ENCODE measurements at places on chromosomes 11 and 22.

- no peak for DNase-seq
Observed at GRCh38 chr11:1163911-1164735, 6.4 kb downstream of the MUC5AC start.

DNA sequence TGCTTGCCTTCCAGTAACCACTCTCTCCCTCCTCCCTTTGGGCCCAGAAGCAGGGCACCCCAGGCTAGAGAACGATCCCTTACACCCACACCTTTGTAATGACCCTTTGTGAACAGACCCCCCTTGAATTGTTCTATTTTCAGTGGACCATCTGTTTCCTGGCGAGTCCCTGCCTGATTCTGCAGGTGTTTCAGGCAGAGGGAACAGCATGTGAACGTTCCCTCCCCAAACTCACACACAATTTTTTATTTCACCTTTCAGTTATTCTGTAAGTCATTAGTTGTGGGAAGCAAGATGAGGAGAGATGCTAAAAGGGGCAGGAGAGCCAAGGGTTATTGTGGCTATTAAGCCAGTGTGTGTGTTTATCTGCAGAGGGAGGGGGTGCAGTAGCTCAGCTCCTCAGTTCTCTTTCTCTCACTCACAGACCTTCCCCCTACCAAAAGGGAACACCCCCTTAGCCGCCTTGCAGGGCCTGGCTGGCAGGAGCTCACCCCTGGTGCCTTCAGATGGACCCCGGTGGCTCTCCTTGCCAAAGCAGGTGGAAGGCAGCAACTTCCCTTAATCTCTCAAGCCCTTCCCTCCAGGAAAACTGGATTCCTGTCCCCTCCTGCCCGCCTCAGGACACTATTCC lies 64.8 kb upstream of the SPON1 start:
- DNase-seq = no peak

DNA sequence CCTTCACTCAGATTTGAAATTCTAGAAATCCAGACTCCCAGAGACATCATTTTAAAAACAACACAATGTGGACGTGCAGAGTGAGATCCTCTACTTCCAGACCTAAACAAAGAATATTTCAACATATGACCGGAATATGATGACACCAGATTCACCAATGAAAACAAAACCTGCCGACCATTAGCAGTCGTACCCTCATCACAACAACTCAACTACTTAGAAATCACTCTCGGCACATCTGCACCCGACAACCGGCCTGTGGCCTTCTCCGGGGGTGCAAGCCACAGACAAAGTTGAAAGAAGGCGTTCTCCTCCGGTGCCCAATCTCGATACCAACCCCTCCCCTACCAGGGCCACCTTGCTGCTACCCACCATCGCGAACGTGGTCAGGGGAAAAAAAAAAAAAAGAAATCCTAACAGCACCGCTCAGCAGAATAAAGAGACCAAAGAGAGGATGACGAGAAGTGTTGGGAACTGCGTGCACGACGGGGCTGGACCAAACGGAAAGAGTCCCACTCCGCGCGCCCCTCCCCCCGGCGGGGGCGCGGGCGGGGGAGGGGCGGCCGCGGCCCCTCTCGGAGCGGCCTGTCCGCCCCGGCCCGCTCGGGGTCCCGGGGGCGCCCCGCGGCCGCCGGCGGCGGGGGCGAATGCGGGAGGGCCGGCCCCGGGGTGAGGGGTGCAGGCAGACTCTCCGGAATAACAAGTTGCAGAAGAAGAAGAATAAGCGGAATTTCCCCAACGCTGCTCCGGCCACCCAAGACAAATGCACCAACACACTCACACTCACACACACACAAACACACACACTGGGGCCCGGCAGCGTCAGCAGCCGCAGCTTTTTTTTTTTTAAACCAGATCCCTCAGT lies 1.7 kb downstream of the PHF21A start:
- no peak for DNase-seq

DNA sequence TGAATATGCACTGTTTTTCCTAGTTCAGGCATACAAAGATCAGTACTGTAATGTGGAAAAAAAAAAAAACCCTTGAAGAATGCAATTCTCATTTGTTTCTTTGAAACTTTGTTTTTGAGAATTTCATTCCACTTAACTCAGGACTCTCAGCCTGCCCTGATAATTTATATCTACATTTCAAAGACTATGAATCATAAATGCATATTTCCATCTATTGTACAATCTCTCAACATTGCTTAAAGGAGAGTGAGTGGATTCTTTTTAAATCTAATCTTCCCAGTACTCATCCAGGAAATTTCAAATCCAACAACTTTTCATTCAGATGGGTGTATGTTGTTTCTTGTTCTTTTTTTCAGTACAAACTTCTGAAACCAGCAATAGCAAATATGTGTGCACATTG lies 322.2 kb upstream of the DDI1 start:
- no peak for DNase-seq

DNA sequence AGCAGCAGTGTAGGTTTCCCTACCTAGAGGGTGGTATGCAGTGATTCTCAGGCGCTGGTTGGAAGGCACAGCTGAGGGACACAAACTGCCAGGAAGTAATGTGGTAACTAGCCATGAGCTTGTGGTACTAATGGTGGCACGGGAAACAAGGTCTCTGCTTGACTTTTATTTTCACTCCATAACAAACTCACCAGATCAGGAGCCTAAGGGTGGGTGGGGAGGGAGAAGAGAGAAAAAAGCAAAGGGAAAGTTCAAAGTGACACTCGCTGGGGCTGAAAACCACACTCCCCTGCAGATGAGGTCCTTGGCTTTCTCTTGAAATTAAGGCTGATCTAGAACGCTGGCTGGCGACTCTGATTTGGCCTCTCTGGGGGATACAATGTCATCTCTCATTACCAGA lies 22.0 kb downstream of the TRAF6 start:
- DNase-seq = no peak

DNA sequence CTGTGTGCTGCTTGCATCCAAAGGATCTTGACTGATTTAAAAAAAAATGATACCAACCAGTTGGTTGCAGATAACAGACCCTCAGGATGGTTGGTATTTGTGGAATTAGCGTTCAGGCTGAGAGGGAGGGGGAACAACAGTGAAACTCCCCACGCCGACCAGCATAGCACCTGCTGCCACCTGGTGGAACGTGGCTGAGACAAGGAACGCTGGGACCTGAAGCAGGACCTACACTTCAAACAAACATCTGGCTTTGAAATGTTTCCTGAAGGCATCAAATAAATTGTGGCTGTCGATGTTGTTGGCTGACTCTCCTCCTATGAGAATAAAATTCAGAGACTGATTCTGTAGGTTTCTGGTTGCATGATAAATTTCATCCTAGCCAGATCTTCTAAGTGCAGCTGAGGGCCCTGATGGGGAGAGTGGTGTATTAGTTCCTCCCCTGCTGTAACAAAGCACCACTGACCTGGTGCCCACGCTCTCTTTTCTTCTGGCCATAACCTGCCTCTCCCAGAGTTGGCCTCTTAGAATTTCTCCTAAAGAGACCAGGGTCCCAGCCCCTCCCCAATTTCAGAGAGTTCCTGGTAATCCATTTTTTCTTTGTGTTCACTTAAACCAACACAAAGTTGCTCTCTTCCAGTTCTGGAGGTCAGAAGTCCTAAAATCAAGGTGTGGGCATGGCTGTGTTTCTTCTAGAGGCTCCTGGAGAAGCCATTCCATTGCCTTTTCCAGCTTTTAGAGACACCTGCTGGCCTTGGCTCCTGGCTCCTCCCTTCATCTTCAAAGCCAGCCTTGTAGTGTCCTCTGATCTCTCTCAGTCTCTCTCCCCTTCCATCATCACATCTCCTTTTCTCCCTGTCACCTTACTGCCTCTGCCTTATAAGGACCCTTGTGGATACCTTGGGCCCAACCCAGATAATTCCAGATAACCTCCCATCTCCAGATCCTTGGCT lies 17.3 kb downstream of the APOL2 start:
- no peak for DNase-seq

- no peak for DNase-seq
Observed at GRCh38 chr11:5737670-5738392, 1.6 kb downstream of the OR56B1 start.

- DNase-seq = no peak
Observed at GRCh38 chr11:29263971-29264682, 752.7 kb downstream of the KCNA4 start.

DNA sequence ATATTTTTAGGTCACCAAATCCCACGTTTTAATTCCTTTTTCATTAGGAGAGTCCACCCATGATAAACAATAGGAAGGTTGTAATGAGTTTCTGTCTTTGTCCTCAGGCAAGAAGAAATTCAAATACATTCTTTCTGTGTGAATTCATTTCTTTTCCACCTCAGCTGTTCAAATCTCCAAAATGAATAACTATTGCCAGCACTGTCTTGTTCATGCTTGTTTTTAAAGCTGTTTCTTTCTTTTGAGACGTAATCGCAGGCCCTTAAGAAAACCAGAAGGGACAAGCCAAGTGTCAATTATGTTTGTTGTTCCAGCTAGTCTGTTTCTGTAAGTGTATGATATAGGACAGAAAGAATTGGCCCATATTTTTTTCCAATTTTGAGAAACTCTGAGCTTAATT lies 20.2 kb downstream of the MMP27 start:
- DNase-seq = no peak

- no peak for DNase-seq
Observed at GRCh38 chr22:19784384-19785175, 24.0 kb downstream of the TBX1 start.

- no peak for DNase-seq
Observed at GRCh38 chr11:60769273-60769672, 12.6 kb downstream of the MS4A15 start.

DNA sequence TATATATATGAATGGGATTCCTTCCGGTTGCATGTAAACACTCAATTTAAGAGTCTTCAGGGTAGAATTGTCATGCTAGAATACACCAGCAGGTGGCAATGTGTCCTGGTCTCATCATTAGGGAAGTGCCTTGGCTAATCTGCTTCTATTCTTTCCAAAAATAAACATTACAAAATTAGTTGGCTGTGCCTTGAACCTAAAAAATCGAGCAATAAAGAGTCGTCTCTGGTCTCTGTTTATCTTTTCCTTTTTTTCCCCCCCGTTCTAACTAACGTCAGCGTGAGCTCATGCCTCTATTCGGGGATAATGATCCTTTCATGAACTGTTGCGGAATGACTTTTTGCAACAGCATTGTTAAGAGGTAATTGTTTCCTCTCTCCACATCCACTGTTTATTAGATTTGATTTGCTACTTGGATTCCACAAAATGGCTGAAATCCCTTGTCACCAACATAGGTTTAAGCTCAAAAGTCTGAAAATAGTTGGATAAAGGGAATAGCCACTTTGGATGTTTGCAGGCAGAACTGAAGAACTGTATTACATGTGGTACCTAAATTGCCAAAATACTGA lies 1.2 kb upstream of the ARHGEF12 start:
- no peak for DNase-seq

DNA sequence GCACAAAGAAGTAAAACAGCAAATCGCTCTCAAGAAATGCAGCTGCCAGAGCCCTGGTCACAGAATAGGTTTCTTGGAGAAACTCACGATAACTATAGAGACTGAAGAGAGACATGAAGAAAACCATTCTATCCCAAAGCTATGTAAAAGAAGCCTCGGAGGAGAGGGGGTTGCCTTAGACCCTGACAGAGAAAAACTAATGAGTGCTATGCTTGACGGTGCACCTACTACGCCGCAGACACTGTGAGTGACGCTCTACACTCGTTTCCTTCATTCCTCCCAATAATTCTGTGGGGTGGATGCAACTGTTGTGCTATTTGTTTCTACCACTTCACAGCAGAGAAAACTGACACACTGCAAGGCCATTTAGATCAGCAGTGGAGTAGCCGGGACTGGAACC lies 121.8 kb downstream of the ETS1 start:
- no peak for DNase-seq

DNA sequence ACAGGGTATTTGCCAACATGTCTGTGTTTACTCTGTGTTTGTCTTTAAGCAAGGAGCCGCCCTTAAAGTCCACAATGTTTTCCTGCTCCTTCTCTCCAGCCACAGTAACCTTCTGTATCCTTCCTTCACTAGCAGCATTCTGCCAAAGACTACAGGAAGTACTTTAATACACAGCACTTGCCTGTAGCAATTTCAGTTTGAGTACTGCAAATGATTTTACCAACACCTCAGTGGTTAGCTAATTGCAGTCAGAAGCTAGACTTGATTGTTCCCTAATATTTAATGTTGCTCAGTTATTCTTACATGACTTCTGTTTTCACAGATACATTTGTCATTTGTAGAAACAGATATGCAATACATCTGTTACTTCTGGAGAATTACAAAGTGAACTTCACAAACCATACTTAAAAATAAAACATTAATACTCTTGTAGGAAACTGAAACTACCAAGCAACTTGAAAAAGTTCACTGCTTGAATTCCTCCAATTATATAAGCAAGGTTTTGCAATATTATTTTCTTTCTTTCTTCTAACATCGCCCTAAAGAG lies 69.1 kb downstream of the FCHSD2 start:
- no peak for DNase-seq
